ENCODE measurements at places on chromosomes 3 and 15.

DNA sequence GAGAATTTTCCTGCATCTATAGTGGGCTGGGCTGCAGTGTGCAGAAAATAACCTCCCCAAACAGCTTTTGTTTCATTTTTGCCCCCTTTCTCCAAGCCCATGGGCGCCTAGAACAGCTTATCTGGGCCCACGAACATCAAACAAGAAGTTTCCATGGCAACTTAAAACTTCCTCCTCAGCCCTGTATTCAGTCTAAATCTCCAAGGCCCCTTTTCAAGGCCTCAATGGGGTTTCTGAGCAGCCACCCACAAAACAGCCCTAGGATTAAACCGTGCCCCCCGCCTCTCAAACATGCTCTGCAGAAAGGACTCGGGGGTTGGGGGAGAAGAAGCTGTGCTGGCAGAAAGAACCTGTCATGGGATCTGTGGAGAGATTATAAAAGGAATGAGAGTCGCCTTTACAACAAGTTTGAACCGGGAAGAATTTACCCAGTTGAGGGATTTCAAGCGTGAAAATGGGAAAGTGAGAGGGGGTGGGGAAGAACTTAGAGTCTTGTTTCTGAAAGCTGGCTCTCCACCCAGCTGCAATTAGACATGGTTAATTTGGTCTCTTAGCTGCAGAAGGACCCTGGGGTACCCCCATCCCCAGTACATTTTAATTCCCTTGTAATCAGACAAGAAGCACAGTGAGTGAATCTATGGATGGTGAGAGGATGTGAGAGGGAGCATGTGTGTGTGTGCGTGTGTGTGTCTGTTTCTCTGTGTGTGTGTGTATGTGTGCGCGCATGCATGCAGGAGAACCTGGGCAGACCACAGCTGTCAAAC lies 4.3 kb upstream of the FAM107A start:
- no peaks in the 10 kb centered on the region for H3K36me3 ChIP-seq
- peaks cover 10% of the 10 kb centered on the region for H3K27me3 ChIP-seq
- no peak overlapping the region for H3K4me3 ChIP-seq
- no peak overlapping the region for H3K27ac ChIP-seq
- DNase-seq = no peak

DNA sequence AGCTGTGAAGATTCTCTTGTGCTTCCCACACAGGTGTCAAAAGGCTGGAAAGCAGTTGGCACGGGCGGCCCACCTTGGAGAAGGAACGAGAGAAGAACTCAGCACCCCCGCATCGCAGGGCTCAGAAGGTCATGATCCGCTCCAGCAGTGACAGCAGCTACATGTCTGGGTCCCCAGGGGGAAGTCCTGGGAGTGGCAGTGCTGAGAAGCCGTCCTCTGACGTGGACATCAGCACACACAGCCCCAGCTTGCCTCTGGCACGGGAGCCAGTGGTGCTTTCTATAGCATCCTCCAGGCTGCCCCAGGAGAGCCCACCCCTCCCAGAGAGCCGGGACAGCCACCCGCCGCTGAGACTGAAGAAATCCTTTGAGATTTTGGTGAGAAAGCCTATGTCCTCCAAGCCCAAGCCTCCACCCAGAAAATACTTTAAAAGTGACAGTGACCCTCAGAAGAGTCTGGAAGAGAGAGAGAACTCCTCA lies 31.4 kb downstream of the STARD5 start:
- no peaks in the 10 kb centered on the region for H3K27me3 ChIP-seq
- H3K4me3 ChIP-seq = no peak overlapping the region
- DNase-seq = no peak
- H3K4me1 ChIP-seq = peaks cover 2% of the 10 kb centered on the region
- H3K36me3 ChIP-seq = no peaks in the 10 kb centered on the region
- H3K27ac ChIP-seq = no peak overlapping the region

DNA sequence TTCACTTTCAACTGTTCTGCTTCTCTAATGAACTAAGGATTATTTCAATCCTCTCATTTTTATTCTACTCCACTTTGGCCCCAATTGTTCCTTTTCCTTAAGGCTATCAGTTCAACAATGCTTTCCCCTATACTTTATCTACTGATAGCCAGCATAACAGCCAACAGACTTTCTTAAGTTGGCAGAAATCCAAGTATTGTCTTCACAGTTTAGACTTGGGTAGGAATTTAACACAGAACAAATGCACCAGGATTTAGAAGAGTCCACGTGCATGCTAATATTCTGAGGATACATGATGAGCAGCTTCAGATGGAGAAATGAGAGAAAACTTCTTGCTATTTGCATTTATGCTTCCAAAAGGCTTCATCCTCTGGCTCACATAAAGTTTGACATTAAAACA lies 54.8 kb downstream of the FBN1 start:
- H3K4me3 ChIP-seq = no peak overlapping the region
- no peak overlapping the region for H3K27ac ChIP-seq
- H3K4me1 ChIP-seq = peaks cover 8% of the 10 kb centered on the region

GRCh38 chr15:57720867-57721266 lies 14.4 kb downstream of the POLR2M start:
- no peaks in the 10 kb centered on the region for H3K4me1 ChIP-seq
- H3K27ac ChIP-seq = no peak overlapping the region
- DNase-seq = peak; percentile 70
- no peaks in the 10 kb centered on the region for H3K36me3 ChIP-seq
- no peak overlapping the region for H3K4me3 ChIP-seq

DNA sequence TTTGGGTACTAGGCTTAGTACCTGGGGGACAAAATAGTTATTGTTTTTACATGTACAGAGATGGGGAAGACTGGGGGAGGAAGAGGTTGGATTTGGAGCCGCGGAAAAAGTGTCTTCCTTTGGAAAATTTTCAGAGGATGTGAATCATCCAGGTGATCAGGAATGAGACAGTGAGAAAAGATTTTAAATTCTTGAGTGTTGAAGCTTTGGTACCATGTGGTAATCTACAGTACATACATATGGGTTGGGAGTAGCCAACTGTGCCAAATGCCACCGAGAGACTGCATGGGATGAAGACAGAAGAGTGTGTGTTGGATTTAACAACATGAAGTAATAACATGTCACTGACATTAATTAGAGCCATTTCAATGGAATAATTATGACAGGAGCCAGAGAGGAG lies 1238.2 kb downstream of the ROBO1 start:
- DNase-seq = no peak
- H3K27me3 ChIP-seq = no peaks in the 10 kb centered on the region
- H3K4me1 ChIP-seq = no peaks in the 10 kb centered on the region
- no peak overlapping the region for H3K4me3 ChIP-seq
- H3K36me3 ChIP-seq = no peaks in the 10 kb centered on the region
- no peak overlapping the region for H3K27ac ChIP-seq

GRCh38 chr15:24916305-24917009 lies 38.3 kb upstream of the SNRPN start:
- H3K27me3 ChIP-seq = no peaks in the 10 kb centered on the region
- DNase-seq = no peak
- no peaks in the 10 kb centered on the region for H3K4me1 ChIP-seq
- H3K36me3 ChIP-seq = no peaks in the 10 kb centered on the region
- no peak overlapping the region for H3K27ac ChIP-seq

GRCh38 chr3:41701191-41701698 lies 260.7 kb downstream of the ULK4 start:
- no peaks in the 10 kb centered on the region for H3K4me1 ChIP-seq
- no peak for DNase-seq
- H3K4me3 ChIP-seq = no peak overlapping the region
- no peak overlapping the region for H3K27ac ChIP-seq
- H3K36me3 ChIP-seq = no peaks in the 10 kb centered on the region
- no peaks in the 10 kb centered on the region for H3K27me3 ChIP-seq
